K562 (cell line): ENCODE measurements at places on chromosomes 6 and 20. TPM values are rescaled to one million over a fixed set of nuclear protein-coding genes. Genes with fewer than 3 reads are reported as not detected.

- H3K36me3 ChIP-seq = peaks cover 4% of the 10 kb centered on the region; the same call in 1 of the 3 replicates
- no peak overlapping the region for H3K27ac ChIP-seq
- H3K27me3 ChIP-seq = no peaks in the 10 kb centered on the region
- no peak for DNase-seq
- no peak overlapping the region for H3K4me3 ChIP-seq
Measured at GRCh38 chr20:2142649-2143048, 41.0 kb downstream of the STK35 start.

DNA sequence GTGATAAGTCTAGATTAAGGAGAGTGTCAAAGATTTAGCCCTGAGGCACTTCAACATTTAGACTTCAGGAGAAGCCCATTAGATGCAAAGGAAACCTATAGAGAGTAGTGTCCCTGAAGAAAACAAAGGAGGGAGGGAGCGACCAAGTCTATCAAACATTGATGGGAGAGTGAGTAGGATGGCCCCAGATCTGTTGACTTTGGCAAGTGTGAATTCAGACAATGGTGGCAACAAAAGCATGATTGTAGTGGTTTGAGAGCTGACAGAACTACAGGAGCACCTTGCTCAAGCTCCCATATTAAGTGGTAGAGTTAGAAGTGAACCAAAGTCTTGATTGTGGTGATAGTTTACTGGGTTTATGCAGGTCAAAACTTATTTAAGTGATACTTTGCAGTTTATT, 979 bp upstream of the ABCF1 start:
- H3K27me3 ChIP-seq = no peaks in the 10 kb centered on the region
- peak overlapping the region; percentile 92 for H3K27ac ChIP-seq

DNA sequence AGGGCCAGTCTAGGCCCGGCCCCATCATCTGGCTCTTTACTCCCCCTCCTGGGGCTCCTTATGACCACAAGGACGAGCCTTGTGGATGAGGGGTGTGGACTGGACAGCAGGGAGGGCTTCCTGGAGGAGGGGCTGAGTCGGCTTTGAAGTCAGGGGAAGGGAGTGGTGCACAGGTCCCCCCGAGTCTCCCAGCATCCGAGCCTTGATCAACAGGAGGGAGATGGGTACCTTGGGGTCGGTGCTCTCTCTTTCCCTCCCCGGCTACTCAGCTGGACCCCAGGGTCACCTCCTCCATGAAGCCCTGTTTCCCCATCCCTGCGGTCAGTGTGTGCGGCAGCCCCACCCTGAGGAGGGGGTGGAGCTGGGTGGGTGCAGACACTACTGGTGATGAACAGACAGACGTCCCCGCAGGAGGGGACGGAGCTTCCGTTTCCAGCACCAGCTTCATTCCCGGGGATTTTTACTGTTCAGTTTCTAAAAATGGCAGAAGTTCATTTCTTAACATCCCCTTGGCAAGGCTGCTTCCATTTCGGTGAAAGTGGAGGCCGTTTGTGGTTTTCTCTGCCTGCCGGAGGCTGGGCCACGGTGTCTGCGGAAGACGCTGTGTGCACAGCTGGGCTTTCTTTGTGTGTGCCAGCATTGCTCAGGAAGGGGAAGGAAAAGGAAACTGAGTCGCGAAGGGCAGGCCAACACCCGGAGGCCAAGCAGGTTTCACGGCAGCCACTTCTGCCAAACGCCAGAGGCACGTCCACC, 19.6 kb downstream of the NTSR1 start:
- DNase-seq = peak; percentile 47
- no peak overlapping the region for H3K4me3 ChIP-seq
- peaks cover 4% of the 10 kb centered on the region; the same call in 2 of the 3 replicates for H3K4me1 ChIP-seq
- peaks cover 73% of the 10 kb centered on the region for H3K27me3 ChIP-seq
- no peaks in the 10 kb centered on the region for H3K36me3 ChIP-seq

DNA sequence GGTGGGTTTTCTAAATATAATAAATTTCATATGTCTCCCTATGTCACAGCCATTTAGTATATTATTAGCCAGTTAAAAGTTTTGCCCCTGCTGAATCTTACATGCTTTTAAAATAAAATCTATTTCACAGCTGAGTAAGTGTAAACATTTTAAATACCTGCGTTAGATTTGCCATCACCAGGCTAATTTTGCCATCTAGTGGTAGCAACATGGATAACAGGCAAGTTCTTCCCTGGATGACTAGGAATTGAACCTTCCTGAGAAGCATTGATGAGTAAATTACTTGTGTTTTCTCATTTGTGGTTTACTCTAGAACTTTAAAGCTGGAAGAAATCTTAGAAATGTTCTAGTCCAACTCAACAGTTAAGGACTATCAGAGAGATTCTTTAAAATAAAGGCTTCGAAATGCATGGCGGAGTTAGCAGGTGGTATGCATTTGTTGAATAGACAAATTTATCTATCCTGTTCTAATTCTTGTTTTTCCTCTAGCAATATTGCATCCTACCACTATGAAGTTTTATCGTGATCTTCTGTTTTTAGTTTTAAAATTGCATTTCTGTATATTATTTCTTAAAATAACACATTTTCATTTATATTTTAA, 2.6 kb downstream of the PRSS35 start:
- no peaks in the 10 kb centered on the region; the same call in 2 of the 3 replicates for H3K4me1 ChIP-seq
- no peak overlapping the region for H3K4me3 ChIP-seq
- H3K27me3 ChIP-seq = peaks cover 7% of the 10 kb centered on the region; the same call in 2 of the 3 replicates
- no peak overlapping the region for H3K27ac ChIP-seq
- H3K36me3 ChIP-seq = no peaks in the 10 kb centered on the region

DNA sequence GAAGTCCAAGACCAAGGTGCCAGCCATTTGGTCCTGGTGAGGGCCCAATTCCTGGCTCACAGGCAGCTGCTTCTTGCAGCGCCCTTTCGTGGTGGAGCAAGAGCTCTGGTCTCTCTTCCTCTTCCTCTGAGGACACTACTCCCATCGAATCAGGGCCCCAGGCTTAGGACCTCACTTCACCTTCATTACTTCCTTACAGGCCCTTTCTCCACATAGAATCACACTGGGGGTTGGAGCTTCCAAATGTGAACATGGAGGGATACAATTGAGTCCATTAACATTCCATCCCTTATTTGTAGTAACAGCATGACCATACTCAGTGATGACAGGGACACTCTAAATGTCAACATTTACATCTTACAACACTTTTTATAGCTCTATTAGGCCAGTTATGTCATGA, 2.3 kb downstream of the RAMACL start:
- H3K36me3 ChIP-seq = no peaks in the 10 kb centered on the region
- no peaks in the 10 kb centered on the region for H3K4me1 ChIP-seq
- no peak overlapping the region for H3K4me3 ChIP-seq
- no peak for DNase-seq
- H3K27me3 ChIP-seq = 0 out of 3 replicates have a peak, but pooled peaks cover 6% of the 10 kb centered on the region

- no peak for DNase-seq
- H3K4me3 ChIP-seq = no peak overlapping the region
- H3K27me3 ChIP-seq = peaks cover 2% of the 10 kb centered on the region; the same call in 1 of the 3 replicates
- no peak overlapping the region for H3K27ac ChIP-seq
- H3K36me3 ChIP-seq = no peaks in the 10 kb centered on the region
- H3K4me1 ChIP-seq = no peaks in the 10 kb centered on the region
Measured at GRCh38 chr20:48613926-48614325, 213.9 kb downstream of the PREX1 start.

DNA sequence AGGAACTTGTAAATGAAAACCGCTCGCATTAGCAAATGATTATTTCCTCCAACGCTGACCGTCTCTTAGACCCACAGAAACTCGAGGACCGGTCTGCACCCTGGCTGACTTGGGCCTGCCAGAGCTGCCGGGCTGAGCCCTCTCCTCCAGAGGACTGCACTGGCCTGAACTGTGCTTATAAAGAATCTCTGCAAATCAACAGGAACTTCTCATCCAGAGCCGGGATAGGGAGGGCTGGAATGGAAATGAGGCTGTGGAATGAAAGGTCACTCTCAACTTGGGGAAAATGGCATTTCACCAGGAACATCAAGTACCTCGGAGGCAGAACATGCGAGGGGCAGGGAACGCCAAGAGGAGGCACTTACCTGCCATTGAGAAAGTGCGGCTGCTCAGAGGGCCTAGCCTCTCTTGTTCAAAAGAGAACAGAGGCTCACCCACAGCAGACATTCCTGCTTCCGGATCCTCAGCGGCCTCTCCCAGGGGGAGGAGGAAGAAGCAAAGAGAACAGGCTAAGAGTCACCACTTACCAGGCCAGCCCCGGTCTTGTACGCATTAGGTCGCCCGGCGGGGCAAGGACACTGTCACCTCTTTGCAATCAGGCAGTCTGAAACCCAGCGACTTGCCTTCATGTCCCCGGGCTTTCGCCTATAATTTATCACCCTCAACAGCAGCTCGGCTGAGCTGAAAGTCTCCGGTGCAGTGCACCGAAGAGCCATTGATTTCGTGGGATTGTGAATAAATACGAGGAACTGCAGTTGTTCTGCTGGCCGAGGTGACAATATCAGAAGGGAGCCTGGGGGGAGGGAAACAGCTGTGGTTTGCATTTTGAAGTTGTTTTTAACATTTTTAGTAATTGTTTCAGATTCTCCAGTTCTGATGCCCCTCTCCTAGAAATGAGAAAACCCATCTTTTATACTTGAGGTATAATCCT, 37.6 kb downstream of the ZMYND8 start:
- no peaks in the 10 kb centered on the region for H3K27me3 ChIP-seq
- peak; percentile 55 for DNase-seq
- peaks cover 63% of the 10 kb centered on the region for H3K4me1 ChIP-seq
- H3K4me3 ChIP-seq = peak overlapping the region; percentile 21
- peak overlapping the region; percentile 89 for H3K27ac ChIP-seq

DNA sequence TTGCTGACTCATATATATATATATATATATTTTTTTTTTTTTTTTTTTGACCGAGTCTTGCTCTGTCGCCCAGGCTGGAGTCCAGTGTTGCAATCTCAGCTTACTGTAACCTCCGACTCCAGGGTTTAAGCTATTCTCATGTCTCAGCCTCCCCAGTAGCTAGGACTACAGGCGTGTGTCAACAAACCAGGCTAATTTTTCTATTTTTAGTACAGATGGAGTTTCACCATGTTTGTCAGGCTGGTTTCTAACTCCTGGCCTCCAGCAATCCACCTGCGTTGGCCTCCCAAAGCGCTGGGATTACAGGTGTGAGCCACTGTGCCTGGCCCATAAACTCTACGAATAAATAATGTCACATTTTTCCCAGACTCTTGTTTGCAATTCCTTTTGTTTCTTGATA, 4.8 kb downstream of the LRP11 start:
- H3K36me3 ChIP-seq = no peaks in the 10 kb centered on the region
- H3K4me3 ChIP-seq = no peak overlapping the region
- no peak for DNase-seq
- H3K27me3 ChIP-seq = peaks cover 19% of the 10 kb centered on the region

DNA sequence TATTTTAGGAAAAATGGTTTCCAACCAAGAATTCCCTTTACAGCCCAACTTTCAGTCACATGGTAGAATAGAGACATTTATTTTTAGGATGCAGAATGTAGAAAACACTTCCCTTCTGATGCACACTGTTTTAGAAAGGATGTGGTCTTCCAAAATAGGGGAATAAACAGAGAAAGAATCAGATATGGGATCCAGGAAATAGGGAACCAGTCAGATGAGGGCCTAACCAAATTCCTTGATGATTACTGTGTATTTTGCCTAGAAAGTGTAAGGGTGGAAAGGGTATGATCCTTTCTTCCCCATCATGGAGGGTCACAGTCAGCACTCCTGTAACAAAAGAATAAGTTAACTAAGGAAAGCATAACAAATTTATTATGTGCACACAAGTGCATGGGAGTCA, 27.4 kb downstream of the SLX4IP start:
- H3K27ac ChIP-seq = no peak overlapping the region
- no peaks in the 10 kb centered on the region for H3K27me3 ChIP-seq
- no peak for DNase-seq
- H3K36me3 ChIP-seq = no peaks in the 10 kb centered on the region
- H3K4me1 ChIP-seq = no peaks in the 10 kb centered on the region

DNA sequence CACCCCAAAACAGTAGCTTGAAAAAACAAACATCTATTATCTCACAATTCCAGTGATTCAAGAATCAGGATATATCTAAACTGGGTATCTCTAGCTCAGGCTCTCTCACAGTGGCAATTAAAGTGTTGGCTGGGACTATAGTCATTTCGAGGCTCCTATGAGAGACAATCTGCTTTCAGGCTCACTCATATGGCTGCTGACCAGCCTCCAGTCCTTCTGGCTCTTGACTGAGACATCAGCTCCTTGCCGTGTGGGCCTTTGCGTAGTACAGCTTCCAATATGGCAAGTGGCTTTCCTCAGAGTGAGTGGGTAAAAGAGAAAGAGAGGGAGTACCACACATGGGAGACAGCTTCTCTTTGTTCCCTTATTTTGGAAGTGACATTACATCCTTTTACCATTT, 327.2 kb downstream of the CENPW start:
- no peaks in the 10 kb centered on the region for H3K4me1 ChIP-seq
- H3K4me3 ChIP-seq = no peak overlapping the region
- DNase-seq = no peak
- H3K27me3 ChIP-seq = no peaks in the 10 kb centered on the region
- H3K36me3 ChIP-seq = no peaks in the 10 kb centered on the region

DNA sequence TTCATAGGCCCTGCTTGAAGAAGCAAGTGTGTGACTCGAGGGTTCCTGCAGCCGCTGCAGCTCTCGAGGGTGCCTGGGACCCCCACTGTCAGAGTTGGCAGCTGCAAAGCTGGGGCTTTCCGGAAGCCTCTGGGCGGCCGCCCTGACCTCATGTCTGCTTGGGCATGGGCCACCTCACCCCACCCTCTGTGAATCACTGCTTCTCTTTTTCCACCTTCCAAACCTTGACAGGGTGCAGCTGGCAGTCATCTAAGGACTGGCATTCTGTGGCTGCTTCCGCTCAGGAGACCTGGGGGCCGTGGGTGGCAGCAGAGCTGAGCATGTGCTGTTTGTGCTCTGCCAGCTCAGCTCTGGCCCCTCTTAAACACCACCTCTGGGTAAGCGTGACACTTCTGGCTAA, 32.0 kb downstream of the ERMARD start:
- H3K27me3 ChIP-seq = peaks cover 30% of the 10 kb centered on the region
- H3K4me1 ChIP-seq = peaks cover 3% of the 10 kb centered on the region; the same call in 1 of the 2 replicates
- H3K36me3 ChIP-seq = peaks cover 3% of the 10 kb centered on the region; the same call in 1 of the 3 replicates
- H3K4me3 ChIP-seq = no peak overlapping the region

DNA sequence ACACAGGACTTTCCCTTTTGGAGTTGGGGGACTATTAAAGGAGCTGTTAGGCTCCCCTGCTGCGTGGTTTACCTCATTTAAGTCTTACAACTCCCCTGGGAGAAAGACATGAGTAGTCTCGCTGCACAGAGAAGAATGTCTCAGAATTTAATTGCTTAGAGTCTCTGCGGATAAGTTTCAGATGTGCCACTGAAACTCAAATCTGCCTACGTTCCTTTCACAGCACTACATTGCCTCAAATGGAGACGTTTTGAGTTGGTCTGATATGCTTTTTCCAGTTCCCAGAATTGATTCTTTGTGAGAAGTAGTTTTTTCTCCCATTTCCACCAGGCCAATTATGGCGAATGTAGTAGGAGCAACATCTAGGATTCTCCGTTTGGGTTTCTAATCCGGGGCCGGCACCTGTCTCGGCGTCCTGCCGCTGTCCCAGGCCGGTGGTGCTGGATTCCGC, 532 bp upstream of the SLC35F1 start:
- H3K4me1 ChIP-seq = peaks cover 12% of the 10 kb centered on the region
- no peak overlapping the region for H3K27ac ChIP-seq
- no peak for DNase-seq
- H3K36me3 ChIP-seq = no peaks in the 10 kb centered on the region
- no peak overlapping the region for H3K4me3 ChIP-seq

Gene C6orf136
- total RNA-seq = 55.0 and 63.1 TPM in 2 replicates

Gene ETV7
- 0.16 and 0.22 TPM in 2 replicates for total RNA-seq

Gene DEFB124
- not detected in 2 replicates for total RNA-seq

Gene TEAD3
- 12.6 and 13.2 TPM in 2 replicates for total RNA-seq

Gene C20orf204
- 0.67 and 1.1 TPM in 2 replicates for total RNA-seq

Gene LAMA2
- total RNA-seq = 0.47 and 0.91 TPM in 2 replicates

Gene SUMO4
- total RNA-seq = 0.60 and 0.92 TPM in 2 replicates
